ENCODE measurements at places on chromosomes 7 and 10.

GRCh38 chr7:43569424-43569823 lies 13.5 kb upstream of the STK17A start:
- no peak for DNase-seq

- DNase-seq, result no peak
Observed at GRCh38 chr7:112118581-112119566, 87.3 kb downstream of the DOCK4 start.

DNA sequence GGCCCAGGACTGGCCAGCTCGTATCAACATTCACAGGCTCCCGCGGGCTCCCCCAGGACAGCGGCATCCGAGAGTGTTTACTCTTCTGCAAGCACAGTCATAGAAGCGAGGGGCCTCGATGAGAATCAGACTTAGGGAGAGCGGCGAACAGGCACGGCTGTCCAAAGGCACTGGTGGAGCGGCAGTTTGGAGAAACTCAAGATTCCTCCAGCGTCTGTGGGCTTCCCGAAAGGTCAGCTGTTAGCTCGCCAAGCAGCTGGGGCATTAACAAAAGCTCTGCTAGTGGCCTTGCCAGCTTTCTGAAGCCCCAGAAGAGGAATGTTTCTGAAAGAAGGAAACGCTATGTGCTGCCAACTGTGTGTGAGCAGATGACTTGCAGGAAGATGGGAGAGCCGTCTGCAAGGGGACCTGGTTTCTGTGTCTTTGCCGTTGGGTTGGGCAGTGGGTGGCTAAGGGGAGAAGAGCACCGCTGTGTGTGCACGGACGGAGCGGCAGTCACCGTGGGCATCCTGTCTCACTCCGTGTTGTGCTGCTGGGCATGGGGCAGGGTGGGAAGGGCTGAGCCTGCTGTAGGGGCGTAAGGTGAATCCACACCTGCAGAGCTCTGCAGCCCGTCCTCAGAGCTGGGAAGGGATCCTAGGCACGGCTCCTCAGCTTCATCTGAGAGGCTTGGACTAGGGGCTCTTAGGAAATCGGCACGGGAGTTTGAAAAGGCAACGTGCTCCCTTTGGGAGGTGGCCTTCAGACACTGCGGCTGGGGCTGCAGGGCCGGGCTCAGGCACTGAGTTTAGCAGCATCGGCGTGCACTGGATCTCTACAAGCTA lies 42.1 kb downstream of the AMZ1 start:
- no peak for DNase-seq

- DNase-seq, result no peak
Observed at GRCh38 chr10:102040305-102041050, 15.5 kb downstream of the ARMH3 start.

GRCh38 chr10:89799573-89799972 lies 98.2 kb downstream of the KIF20B start:
- DNase-seq, result no peak

GRCh38 chr7:105648561-105649401 lies 67.5 kb upstream of the EFCAB10 start:
- DNase-seq, result no peak

- no peak for DNase-seq
Observed at GRCh38 chr10:132868995-132869394, 73.4 kb downstream of the CFAP46 start.

- DNase-seq, result no peak
Observed at GRCh38 chr7:1945558-1945957, 275.5 kb downstream of the ELFN1 start.

GRCh38 chr7:121480058-121480457 lies 84.0 kb upstream of the FAM3C start:
- no peak for DNase-seq

DNA sequence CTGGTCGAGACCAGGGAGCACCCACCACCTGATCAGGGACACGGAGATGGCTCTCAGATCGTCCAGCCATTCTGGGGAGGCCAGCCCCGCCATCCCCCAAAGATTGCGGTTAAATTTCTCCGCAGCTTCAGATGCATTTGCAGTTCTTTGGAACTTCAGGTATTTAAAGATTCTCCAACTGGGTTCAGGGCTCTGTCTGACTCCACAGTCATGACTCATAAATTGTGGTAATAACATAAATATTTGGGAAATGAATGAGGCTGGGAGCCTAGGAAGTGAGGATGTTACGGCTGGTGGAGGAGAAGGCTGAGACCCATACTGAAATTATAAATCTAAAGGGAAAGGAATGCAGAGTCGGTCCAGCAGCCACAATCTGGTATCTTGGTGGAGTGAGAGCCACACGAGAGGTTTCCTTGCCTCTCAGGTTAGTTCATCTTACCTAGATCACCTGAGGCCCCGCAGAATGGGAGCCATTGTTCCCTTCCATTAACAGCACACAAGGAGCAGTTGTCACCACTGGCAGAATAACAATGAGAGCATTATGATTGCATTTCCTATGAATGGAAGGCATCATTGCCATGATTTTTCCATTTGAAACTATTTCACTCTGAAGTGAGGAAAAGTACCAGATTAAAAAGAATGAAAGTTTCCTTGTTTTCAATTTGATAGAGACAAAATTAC lies 26.7 kb upstream of the DNAJB6 start:
- DNase-seq, result no peak
